ENCODE measurements at places on chromosomes 11 and 22.

DNA sequence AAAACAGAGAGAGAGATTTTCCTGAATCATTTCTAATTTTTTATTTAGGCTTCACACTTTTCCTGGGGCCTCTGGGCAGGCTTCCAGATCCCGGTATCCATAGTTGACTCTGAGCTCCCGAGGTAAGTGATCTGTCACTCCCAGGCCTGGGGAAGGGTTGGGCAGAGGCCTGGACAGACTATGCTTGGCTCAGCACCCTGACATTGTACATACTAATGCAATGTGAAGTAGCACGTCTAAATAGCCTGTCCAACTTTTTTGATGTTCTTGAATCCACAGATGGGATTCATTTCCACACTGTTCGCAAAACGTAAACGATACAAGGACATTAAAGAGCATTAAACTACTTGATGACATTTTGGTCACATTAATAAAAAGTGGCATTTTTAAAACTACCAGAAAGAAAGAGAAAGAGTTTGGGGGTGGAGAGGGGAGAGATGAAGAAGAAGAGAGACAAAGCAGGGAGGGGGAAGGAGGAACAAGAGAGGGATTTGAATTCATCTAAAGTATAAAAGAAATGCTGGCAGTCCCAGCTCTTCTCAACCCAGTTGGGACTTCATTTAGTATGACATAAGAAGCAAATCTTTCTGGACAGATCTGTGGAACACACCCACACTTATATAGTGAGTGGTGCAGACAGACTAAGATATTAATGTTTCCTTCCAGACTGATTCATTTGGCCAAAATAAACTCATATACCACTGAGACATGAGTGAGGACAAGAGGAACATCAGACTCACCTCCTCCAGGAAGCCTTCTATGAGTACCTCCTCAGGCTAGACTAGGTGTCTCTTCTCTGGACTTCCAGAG is 514.2 kb downstream of the SOX6 start:
- no peak for DNase-seq

DNA sequence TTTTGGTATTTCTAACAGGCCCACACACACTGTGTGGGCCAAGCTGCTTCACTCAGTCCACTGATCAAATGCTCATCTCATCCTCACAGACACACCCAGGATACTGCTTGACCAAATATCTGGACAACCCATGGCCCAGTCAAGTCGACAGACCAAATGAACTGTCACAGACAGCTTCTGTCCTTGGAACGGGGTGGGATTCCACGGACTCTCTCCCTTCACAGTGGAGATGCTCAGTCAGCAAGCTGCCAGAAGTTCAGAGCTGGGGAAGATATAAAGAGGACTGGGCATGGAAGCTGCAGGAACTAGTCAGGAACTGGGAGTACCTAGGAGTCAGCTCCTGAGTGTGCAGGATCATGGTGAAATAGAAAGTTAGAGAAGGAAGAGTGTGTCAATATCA is 34.6 kb upstream of the CD81 start:
- DNase-seq: no peak

DNA sequence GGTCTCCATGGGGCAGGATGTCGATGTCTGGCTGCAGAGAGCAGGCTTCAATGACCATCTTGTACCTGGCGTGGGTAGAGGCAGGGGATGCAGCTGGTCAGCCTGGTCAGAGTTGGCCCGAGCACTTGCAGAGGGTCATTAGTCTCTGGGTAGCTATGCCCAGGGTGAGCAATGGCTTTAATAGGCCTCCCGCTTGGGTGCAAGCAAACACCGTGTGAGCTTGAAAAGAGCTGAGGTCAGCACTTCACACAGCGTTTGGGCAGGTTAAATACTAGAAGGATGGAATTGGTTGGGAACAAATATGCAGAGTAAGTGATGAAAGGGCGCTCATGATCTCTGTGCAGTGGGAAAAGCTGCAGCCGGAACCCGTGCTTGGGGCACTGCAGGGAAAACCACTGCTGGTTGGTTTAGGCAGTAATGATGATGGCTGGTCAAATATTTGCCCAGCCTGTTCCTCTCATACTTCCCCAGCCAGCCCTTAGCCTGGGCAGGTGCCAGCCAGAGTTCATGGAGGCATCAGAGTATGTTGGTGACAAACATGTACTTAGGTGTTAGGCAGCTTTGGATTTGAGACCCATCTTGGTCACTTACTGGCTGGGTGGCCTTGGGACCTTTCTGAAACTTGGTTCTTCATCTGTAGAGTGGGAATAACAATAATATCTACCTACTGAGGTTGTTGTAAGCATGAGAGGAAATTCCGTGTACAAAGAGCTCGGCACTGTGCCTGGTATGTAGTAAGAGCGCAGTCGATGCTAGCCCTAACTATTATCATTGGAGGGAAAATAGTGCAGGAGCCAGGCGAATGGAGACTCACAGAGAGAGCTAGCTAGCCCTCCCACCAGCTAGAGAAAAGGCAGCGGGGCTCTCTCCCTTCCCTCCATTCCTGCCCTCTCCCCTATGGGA is 25.2 kb upstream of the KCNJ11 start:
- DNase-seq: no peak

DNA sequence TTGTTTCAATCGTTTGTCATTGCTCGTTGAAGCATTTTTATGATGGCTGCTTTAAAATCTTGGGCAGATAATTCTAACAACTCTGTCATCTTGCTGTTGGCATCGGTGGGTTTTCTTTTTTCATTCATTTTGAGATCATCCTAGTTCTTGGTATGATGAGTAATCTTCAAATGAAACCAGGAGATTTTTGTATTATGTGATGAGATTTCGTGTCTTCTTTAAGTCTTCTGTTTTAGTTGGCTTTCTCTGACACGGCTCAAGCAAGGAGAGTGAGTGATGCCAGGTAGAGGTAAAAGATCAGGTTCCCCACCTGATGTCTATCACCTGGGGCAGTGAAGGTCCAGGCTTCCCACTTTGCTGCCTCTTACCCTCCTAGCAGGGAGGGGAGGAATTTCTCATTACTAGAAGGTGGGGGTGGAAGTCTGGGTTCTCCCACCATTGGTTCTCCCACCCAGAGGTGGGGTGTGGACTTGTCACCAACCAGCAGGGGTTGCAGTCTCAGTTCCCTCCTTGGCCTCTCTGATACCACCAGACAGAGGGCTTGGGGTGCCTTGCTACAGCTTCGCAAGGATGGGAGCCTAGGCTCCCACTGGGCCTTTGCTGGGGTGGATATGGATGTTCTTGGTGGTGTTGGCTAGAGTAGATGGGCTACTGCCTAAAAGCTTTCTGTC is 12.9 kb downstream of the CDC45 start:
- DNase-seq: no peak

DNA sequence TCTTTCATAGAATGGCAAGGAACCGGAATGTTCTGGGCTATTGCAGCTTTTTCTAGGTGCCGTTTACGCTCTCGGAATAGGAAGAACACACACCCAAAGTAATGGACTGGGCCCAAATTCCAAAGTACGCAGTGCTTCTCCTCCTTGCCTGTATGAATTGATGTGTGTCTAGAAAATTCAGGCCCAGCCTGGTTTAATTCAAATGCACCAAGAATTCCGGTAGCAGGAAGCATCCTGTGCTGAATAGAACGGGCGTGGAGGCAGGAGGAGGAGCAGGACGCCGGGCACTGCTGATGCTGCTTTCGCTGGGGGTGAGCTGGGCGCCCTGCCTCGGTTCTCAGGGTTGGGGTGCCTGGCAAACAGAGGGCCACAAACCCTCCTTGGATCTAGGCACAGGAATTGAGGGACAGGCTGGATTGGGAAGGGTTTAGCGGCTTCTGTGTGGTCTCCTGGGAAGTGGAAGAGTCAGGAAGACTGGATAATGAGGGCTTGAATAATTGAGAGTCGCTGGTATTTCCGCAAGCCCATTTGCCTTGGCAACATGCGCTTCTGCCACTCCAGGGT is 2.0 kb downstream of the PARVB start:
- no peak for DNase-seq

DNA sequence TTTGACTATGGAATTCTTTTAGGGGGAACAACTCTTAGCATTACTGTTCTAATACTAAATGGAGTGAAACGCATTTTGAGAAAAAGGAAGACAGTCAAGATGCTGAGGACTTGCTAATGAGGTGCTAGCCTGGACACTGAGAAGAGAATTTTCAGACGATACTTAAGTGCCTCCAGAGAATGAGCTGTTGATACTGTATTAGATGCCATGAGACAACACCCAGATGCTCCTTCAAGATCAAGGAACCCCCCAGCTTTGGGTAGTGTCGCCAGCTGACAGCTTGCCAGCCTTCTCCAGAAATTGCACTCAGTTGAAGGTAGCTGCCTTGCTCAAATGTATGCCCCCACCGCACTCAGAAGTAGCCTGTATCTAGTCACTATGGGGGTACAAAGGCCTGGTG is 52.5 kb upstream of the SLC36A4 start:
- DNase-seq: no peak

All from foreskin fibroblast (primary cell).